ENCODE measurements at places on chromosomes 2 and 18.

GRCh38 chr18:25737710-25738311 lies 352.6 kb downstream of the SS18 start:
- no peak for DNase-seq

- DNase-seq, result no peak
Measured at GRCh38 chr2:138485019-138485418, 16.6 kb upstream of the SPOPL start.

GRCh38 chr2:86020984-86021383 lies 84.7 kb downstream of the POLR1A start:
- DNase-seq, result no peak

DNA sequence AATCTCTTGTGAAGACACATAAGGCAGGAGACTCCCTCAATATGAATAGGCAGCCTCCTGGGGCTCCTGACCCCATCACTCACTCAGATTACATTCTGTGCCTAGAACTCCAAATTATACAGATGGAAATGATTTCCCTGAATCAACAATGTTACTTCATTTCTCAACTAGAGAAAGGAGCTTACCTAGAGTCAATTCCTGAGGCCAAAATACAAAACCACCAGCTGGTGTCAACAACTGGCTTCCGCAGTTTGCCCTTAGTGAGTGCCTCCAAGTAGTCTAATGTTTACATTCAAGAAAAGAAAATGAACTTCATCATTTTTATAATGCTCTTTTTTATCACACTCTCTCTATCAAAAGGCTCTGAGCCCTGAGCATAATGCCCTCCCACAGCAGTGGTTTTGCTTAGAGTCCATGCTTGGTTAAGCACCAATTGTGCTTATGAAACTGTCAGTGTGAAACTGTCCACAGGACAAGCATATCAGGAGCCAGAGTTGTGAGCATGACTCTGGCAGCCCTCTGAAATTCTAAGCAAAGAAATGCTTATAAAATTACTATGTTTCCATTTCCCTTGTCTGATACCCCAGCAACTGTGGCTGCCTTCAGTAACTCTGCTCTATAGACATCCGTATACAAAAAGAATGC lies 305.7 kb upstream of the PKDCC start:
- DNase-seq, result no peak

DNA sequence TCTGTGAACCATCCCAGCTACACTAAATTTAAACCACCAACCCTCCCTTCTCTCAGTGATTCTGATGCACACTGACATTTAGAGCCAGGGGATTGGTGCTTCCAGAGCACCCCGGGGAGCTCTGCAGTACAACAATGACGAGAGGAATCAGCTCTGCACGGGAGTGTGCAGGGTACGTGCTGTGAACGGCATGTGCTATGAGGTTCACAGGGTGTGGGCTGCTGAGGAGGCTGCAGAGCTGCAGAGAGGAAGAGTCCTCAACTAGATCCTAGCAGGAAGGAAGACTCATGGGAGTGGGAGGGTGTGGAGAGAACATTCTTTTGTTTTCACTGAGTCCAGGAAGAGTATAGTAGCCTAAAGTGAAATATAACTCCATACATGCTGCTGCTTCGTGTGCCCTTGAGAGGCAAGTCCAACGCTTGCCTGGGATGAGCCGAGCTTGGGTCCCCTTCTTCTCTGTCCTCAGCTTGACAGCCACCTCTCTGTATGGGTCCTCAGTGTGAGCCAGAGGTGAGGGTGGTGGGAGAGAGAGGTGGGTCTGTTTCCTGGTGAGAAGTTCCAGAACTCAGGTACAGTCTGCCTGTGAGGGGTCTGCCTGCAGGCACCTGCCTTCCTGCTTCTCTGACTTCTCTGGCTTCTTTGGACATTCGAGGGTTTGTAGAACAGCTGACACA lies 118.8 kb downstream of the CTIF start:
- no peak for DNase-seq

GRCh38 chr2:105383432-105384166 lies 15.3 kb downstream of the FHL2 start:
- DNase-seq, result no peak
